SK-N-SH treated with all-trans-retinoic acid at 6 μM for 48 hours (cell line): ENCODE measurements at places on chromosomes 3 and 15.

- ATAC-seq: no peak
Observed at GRCh38 chr15:97867870-97868269, 92.6 kb upstream of the ARRDC4 start.

- ATAC-seq: no peak
Observed at GRCh38 chr3:24722087-24722486, 227.4 kb upstream of the THRB start.

GRCh38 chr3:53155760-53156159 lies 5.2 kb upstream of the PRKCD start:
- ATAC-seq: no peak

DNA sequence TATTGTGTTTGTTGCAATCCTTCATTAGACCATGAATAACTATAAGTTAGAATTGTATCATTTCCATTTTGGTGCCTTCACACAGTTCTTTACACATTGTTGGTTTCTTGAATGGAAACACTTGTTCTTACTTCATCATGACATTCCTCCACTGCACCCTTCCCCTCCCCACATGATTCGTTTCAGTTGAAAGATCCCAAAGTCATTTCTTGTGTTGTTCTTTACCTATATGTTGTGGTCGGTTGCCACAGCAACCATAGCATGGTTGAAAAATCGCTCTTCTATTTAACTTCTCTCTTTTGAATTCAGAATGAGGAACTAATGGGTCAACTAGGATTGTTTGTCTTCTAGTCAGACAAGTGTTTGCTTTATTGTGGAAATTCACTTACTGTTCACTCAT lies 103.3 kb downstream of the IL1RAP start:
- no peak for ATAC-seq

GRCh38 chr15:52651868-52652267 lies 27.3 kb downstream of the ATOSA start:
- peak; percentile 100 for ATAC-seq

GRCh38 chr15:49328941-49329340 lies 94.1 kb upstream of the FGF7 start:
- no peak for ATAC-seq

DNA sequence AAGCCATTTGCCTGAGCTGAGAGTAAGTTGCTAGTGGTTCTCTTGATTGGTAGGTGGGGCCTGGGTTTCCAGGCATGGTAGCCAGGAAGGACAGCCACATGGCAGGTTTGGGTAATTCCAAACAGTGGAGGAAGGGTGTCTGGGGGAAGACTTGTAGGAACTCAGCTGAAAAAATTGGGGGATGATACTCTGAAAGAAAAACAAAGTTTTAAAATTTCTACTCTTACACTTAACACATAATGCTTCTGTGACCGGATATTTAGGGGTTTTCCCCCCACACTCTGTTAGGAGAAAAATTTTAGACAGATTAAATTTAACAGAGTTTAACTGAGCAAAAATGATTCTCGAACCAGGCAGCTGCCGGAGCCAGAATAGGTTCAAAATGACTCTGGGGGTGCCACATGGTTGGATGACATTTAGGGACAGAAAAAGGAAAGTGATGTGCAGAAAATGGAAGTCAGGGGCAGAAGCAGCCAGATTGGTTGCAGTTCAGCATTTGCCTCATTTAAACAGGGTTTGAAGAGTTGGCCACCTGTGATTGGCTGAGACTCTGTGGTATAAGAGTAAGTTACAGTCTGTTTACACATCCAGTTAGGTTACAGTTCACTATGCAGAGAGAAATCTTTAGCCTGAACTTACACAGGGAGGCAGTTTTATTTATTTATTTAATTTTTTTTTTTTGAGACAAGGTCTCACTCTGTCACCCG lies 8.1 kb downstream of the B2M start:
- peak; percentile 56 for ATAC-seq

- ATAC-seq: no peak
Observed at GRCh38 chr3:20235796-20236195, 49.8 kb upstream of the SGO1 start.

DNA sequence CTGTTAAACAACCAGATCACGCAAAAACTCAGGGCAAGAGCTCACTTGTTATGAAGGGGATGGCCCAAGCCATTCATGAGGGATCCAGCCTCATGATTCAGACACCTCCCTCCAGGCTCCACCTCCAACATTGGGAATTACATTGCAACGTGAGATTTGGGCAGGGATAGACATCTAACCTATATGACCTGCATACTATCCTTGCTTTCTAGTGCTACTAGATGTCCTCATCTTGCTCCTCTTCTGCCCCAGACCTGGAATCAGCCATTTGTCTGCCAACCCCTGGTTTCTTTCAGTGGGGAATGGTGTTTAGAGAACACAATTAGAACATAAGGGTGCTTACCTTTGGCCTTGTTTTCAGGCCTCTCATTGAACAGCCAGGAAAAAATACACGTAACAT lies 63.2 kb downstream of the RPN1 start:
- ATAC-seq: no peak

DNA sequence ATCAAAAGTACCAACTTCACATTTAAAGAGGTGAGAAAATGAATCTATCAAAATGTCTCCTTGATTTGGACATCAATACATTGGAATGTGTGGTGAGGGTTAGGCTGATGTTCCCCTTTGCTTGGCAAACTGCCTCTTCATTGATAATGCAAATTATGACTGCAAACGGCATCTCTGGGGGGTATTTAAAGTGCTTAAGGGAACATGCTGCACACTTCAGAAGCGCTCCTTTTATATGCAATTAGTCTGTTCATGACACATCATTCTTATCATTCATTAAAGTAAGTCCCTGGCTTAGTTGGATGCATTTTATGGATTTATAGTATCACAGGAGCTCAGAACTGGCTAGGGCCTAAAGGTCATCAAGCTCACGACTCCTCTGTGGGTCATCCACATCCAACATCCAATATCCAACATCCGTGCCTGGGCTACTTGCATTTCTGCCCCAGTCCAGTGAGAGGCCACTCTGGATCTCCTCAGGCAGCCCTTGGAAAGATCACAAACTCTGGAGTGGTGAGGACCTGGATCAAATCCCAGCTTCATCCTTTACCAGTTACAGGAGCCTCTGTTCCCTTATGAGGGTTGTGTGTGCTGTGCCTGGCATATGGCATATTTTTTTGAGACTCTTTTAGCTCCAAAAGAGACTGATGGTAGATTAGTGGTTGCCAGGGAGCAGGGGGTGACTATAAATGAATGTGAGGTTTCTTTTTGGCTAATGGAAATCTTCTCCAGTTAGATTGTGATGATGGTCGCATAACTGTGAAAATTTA lies 136.8 kb upstream of the FOXB1 start:
- ATAC-seq: no peak

DNA sequence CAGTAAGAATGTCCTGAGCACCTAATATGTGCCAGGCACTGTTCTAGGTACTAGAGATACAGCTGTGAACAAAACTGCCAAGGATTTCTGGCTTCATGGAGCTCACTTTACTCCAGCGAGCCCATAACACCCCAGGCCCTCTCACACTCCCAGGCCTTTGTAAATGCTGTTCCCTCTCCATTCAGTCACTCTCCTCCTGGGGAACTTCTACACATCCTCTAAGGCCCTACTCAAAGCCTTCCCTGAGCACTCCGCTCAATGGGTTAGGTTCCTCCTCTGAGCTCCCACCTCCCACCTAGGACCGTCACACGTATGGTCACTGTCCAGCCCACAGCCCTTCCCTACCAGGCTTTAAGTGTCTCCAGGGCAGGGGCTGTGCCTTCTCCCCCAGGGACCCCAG lies 27.2 kb downstream of the SEMA7A start:
- no peak for ATAC-seq

DNA sequence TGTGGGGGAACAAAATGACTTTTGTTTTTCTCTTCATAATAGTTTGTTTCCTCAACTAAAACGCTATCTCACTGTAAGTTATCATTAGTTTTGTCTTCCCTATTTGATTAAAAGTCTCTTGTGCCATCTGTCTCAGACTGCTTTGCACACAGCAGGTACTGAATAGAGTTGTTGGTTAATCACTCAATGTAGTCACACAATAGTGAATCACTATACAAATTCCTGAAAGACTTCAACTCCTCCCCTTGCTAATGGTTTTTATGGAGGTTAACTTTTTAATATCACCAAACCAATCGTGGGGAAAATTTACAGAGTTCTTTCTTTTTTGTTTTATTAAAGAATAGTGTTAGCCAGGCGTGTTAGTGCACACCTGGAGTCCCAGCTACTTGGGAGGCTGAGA lies 2.6 kb upstream of the NGLY1 start:
- ATAC-seq: no peak

GRCh38 chr15:40770147-40770721 lies 454 bp downstream of the C15orf62 start:
- no peak for ATAC-seq

GRCh38 chr15:65583701-65584100 lies 27.2 kb downstream of the INTS14 start:
- peak; percentile 43 for ATAC-seq

GRCh38 chr15:25059698-25060471 lies 105.1 kb downstream of the SNRPN start:
- no peak for ATAC-seq

- ATAC-seq: no peak
Observed at GRCh38 chr15:79858469-79858868, 38.3 kb downstream of the MTHFS start.

DNA sequence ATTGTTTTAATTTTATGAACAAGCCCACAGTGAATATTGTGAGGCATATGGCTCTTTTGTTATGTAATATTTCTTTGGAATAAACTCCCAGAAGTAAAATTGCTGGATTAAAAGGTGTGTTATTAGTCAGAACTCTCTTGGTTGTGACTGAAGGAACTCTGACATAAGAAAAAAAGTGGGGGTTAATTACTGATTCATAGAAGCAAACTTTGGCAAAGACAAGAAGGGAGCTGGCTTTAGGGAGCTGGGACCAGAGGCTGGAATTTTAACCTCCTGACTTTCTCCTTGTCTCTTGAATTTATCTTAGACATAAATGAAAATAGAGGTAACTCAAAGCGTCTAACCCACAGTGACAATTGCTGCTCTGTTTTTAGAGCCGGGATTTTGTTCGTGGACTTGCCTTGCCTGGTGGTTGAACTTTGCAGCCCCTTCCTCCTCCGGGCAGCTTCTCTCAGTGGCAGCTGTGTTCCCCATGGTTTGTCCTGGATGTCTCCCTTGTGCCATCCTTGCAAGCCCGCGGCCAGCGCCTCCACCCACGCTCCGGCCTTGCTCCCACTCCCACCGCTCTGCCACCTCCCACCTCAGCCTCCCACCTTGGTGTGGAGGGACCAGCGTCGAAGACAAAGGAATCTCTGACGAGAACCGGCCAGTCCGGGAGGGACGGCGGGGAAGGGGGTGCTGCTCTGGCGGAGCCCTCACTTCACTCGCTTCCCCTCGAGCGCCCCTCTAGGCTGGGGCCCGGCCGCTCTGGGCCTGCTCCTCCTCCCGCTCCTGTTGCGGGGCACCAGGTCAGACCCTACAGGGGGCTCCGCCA lies 28.0 kb downstream of the ARHGAP31 start:
- ATAC-seq: peak; percentile 80

DNA sequence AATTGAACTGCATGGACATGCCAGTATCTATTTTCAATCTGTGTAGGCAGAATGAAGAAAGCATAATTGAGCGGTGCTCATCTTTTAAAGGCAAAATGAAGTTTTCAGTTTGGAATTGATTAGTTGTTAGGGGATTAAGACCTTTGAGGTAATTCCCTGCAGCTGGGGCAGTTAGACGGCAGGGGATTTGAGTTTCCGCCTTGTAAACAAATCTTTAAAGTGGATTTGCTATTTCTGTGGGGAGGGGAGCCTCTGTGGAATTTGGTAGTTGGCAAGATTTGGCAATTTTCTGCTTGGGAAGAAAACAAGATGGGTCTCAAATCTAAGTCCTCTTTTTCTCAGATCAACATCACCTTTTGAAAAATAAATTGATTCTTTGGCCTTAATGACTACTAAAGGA lies 212.5 kb upstream of the CNTN6 start:
- no peak for ATAC-seq

DNA sequence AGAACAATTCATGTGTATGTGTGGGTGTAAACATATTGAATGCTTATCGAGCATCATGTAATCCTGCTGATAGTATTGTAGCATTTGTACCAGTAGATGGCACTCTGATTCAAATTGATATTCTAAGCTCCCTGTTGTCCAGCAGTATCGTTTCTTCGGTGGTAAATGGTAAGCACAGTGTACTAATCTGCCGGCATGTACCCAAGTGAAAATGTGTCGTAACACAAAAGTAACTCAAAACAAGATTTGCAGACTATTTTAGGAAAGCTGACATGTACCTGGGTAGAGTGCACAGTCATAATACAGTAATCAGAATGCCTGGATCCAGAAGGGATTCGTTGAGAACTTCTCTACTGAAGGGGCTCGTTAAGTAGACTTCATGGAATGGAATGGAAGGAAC lies 31.7 kb upstream of the MNS1 start:
- ATAC-seq: peak; percentile 96

- ATAC-seq: peak; percentile 95
Observed at GRCh38 chr15:72796515-72797337, 13.2 kb upstream of the ADPGK start.
